ENCODE measurements at places on chromosomes 16 and 17. TPM values are rescaled to one million over a fixed set of nuclear protein-coding genes. Genes with fewer than 3 reads are reported as not detected.

C16orf46 gene
- 0.96 TPM for total RNA-seq

- H3K27ac ChIP-seq = peak overlapping the region; percentile 74
- peak overlapping the region; percentile 95 for H3K4me3 ChIP-seq
- no peaks in the 10 kb centered on the region for H3K36me3 ChIP-seq
- peaks cover 17% of the 10 kb centered on the region for H3K4me1 ChIP-seq
- DNase-seq = no peak
- no peaks in the 10 kb centered on the region for H3K27me3 ChIP-seq
These were observed 959 bp downstream of the SSH2 start for GRCh38 chr17:29929006-29929532.

CD300H gene
- not detected for total RNA-seq

DNA sequence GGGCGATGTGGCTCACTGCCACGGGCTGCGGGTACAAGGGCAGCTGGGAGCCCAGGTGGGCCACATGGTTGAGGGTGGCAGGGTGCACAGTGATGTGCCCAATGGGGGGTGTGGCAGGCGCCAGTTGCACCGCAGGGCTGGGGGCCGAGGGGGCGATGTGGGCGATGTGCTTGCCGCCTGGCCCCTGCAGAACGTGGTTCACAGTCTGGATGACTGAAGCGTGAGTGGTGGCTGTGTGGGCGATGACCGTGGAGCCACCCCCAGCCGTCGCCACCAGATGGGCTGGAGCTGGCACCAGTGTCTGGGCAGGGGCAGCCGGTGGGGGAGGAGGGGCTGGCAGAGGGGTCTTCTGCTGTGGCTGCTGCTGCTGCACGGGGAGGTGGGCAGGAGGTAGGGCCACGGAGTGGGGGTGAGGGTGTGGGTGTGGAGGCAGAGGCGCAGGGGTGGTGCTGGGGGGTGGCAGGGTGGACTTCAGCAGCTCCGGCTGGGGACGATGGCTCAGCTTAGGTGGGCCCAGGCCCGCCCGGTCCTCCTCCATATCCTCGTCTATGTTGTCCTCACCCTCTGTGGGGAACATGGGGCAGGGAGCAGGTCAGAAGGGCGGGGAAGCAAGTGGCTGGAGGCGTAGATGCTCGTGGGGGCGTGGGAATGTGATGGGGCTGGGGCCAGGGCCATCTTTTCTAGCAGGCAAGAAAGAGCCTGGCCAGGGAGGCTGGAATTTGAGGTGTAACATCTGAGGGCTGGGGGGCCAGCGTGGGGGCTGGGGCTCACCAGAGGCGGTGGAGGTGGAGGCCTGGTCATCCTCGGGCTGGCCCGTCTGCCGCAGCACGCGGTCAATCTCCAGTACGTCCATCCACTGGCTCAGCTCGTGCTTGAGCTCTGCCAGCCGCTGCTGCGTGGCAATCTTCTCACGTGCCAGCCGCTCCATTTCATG, 13.5 kb downstream of the MNT start:
- H3K4me1 ChIP-seq = peaks cover 42% of the 10 kb centered on the region
- H3K4me3 ChIP-seq = no peak overlapping the region
- H3K27ac ChIP-seq = no peak overlapping the region
- DNase-seq = no peak
- H3K36me3 ChIP-seq = peaks cover 9% of the 10 kb centered on the region
- H3K27me3 ChIP-seq = no peaks in the 10 kb centered on the region

IRX5 gene
- total RNA-seq = not detected

GINS2 gene
- total RNA-seq = 1.1 TPM

- peak overlapping the region; percentile 49 for H3K4me3 ChIP-seq
- H3K27ac ChIP-seq = peak overlapping the region; percentile 73
- H3K4me1 ChIP-seq = peaks cover 2% of the 10 kb centered on the region
- no peaks in the 10 kb centered on the region for H3K27me3 ChIP-seq
These were observed 12.4 kb upstream of the GUCY2D start for GRCh38 chr17:7989781-7990655.

GRCh38 chr17:47969930-47970724, 786 bp upstream of the CDK5RAP3 start:
- no peaks in the 10 kb centered on the region for H3K27me3 ChIP-seq
- H3K36me3 ChIP-seq = peaks cover 15% of the 10 kb centered on the region
- DNase-seq = no peak
- peak overlapping the region; percentile 16 for H3K27ac ChIP-seq

- peaks cover 48% of the 10 kb centered on the region for H3K4me1 ChIP-seq
- H3K4me3 ChIP-seq = no peak overlapping the region
- no peaks in the 10 kb centered on the region for H3K27me3 ChIP-seq
- no peaks in the 10 kb centered on the region for H3K36me3 ChIP-seq
- peak overlapping the region; percentile 64 for H3K27ac ChIP-seq
- DNase-seq = no peak
These were observed 17.3 kb downstream of the SLC35G3 start for GRCh38 chr17:35176897-35177296.

TERB1 gene
- 0.10 TPM for total RNA-seq

QPRT gene
- total RNA-seq = 2.1 TPM

CDRT15L2 gene
- not detected for total RNA-seq

MYL11 gene
- total RNA-seq = 1.3 TPM

FOXF1 gene
- total RNA-seq = not detected

DNA sequence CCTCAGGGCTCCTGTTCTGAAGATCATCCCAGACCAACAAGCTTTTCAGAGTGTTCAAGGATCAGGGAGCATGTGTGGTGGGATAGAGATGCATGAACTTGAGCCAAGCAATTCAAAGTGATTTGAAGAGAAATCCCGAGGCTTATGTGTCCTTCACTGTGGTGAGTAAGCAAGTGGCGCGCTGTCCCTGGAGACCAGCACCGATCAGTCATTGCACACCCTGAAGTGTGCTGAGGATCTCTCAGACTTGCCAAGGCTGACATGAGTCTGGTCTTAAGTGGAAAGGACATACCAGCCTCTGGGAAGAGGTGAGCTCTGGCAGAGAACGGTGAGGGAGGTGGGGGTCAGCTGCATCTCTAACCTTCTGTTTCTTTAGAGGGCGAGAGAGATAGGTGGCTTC, 43.8 kb upstream of the CDH13 start:
- no peak for DNase-seq
- no peak overlapping the region for H3K27ac ChIP-seq
- H3K4me1 ChIP-seq = no peaks in the 10 kb centered on the region
- H3K27me3 ChIP-seq = peaks cover 4% of the 10 kb centered on the region

DNA sequence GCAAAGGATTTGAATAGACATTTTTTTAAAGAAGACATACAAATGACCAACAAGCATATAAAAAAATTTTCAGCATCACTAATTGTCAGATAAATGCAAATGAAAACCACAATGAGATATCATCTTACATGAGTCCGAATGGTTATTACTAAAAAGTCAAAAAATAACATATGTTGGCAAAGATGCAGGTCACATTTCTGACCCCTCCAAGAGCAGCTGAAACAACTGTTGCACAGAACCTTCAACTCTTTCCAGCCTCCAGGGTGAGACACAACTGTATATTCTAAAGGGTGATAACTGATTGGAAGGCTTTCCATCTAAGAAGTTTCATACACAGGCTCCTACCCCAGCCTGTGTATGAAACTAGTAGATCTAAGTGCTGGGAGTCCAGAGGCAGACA, 51.9 kb downstream of the SLFN5 start:
- DNase-seq = no peak
- no peak overlapping the region for H3K27ac ChIP-seq
- H3K27me3 ChIP-seq = no peaks in the 10 kb centered on the region

DNA sequence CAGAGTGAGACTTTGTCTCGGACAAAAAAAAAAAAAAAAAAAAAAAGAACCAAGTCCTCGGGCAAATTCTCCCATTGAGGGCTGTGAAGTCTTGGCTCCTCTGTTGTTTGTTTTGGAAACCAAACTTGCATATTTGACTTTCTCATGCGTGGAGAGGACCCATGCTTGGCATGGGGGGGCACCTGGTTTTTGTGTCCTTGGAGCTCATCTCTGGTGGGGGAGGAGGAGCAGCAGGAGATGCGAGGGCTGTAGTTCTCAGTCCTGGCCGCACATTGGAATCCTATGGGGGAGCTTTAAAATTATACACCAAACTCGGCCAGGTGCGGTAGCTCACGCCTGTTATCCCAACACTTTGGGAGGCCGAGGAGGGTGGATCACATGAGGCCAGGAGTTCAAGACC, 74.5 kb downstream of the ABCC6 start:
- H3K27ac ChIP-seq = no peak overlapping the region
- H3K4me3 ChIP-seq = no peak overlapping the region
- H3K27me3 ChIP-seq = no peaks in the 10 kb centered on the region
- H3K36me3 ChIP-seq = no peaks in the 10 kb centered on the region

- H3K27me3 ChIP-seq = no peaks in the 10 kb centered on the region
- no peak overlapping the region for H3K27ac ChIP-seq
- H3K4me1 ChIP-seq = no peaks in the 10 kb centered on the region
- no peak overlapping the region for H3K4me3 ChIP-seq
- H3K36me3 ChIP-seq = no peaks in the 10 kb centered on the region
- no peak for DNase-seq
These were observed 11.6 kb downstream of the DPEP1 start for GRCh38 chr16:89624777-89625761.

C17orf50 gene
- not detected for total RNA-seq

DNA sequence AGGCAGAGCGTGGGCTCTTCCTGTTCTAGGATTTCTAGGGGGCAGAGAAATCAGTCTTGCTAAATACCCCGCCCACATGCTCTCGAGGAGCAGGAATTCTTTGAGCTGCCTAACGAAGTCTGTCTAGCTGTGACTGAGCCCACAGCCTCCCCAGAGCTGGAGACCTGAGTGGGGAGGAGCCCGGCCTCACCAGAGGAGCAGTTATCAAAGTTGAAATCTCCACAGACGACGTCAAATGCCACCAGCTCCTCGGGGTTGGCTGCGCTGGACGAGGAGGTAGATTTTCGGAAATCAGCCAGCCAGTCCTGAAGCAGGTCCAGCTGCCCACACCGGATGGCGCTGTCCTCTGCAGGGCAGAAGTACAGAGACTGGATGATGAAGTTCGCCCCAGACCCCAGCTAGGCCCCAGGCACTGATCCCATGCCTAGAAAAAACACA, 53.8 kb downstream of the PRMT7 start:
- no peak overlapping the region for H3K4me3 ChIP-seq
- no peaks in the 10 kb centered on the region for H3K27me3 ChIP-seq
- H3K4me1 ChIP-seq = peaks cover 10% of the 10 kb centered on the region
- DNase-seq = no peak
- no peak overlapping the region for H3K27ac ChIP-seq
- H3K36me3 ChIP-seq = peaks cover 2% of the 10 kb centered on the region

EPX gene
- not detected for total RNA-seq

DNA sequence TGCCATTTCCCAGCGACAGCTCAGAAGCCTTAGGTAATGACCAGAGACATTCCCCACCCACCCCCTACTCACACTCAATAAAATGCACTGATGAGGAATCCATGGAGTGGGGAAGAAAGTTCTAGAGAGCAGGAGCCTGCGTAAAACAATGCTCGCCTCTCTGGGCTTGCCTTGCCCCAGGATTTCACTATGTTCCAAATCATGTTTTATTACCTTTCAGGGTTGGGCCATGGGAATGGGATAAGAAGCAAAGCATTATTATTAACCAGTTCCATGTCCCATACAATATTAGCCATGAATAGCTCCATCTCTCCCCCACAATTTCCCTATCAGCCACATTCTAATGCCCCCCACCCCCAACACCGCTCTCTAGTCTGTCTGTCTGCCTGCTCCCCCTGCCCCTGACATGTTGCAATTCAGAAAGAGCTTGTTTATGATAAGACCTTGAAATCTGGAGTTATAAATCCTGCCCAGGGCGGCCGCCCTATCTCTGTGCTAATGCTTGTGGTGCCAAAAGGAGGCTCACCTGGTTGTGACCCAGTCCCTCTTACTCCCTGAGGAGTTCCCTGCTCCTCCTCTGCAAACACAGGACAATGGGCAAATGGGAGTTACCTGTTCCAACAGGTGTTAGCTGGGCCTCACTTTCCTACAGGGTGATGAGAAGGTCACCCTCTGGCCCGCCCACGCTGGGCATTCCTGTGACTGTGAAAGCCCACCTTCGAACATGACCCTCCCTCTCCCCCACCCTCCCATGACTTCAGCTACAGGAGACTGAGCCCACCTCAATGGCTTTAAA, 28.0 kb upstream of the DDX52 start:
- H3K27me3 ChIP-seq = peaks cover 9% of the 10 kb centered on the region
- DNase-seq = no peak
- H3K4me3 ChIP-seq = no peak overlapping the region
- no peaks in the 10 kb centered on the region for H3K4me1 ChIP-seq
- no peak overlapping the region for H3K27ac ChIP-seq
- H3K36me3 ChIP-seq = no peaks in the 10 kb centered on the region

TBC1D3C gene
- 6.2 TPM for total RNA-seq

PRDM7 gene
- total RNA-seq = not detected

- H3K27ac ChIP-seq = no peak overlapping the region
- H3K27me3 ChIP-seq = no peaks in the 10 kb centered on the region
- H3K36me3 ChIP-seq = peaks cover 5% of the 10 kb centered on the region
- H3K4me1 ChIP-seq = no peaks in the 10 kb centered on the region
- DNase-seq = peak; percentile 75
These were observed 14.5 kb upstream of the VWA3A start for GRCh38 chr16:22077700-22078313.

CPNE7 gene
- total RNA-seq = 7.8 TPM

DNA sequence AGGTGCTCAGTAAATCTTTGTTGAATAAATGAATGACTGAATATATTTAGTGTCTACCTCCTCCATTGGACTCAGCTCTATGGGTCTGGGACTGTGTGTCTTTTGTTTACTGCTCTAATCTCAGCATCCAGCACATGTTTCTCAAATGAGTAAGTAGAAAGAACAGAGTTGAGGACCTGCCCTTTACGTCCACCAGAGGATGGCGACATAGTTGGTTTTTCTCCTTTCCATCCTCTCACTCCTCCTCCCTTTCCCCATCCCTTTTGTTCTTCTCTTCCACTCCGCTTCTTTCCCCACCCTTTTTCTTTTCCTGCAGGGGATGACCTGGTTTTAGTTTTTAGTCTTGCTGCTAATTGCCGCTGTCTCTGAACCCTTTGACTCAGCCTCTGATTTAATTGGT, 12.1 kb upstream of the CHP2 start:
- no peak overlapping the region for H3K27ac ChIP-seq
- peaks cover 6% of the 10 kb centered on the region for H3K27me3 ChIP-seq
- no peaks in the 10 kb centered on the region for H3K36me3 ChIP-seq
- no peak overlapping the region for H3K4me3 ChIP-seq
- no peaks in the 10 kb centered on the region for H3K4me1 ChIP-seq
- DNase-seq = no peak

- no peaks in the 10 kb centered on the region for H3K36me3 ChIP-seq
- no peaks in the 10 kb centered on the region for H3K4me1 ChIP-seq
- no peak overlapping the region for H3K4me3 ChIP-seq
- H3K27ac ChIP-seq = no peak overlapping the region
These were observed 480.0 kb downstream of the TOX3 start for GRCh38 chr16:52066962-52067361.

GRCh38 chr16:88536971-88537751, 33.0 kb upstream of the ZC3H18 start:
- no peak overlapping the region for H3K27ac ChIP-seq
- no peak overlapping the region for H3K4me3 ChIP-seq
- no peaks in the 10 kb centered on the region for H3K27me3 ChIP-seq

NECAB2 gene
- total RNA-seq = not detected

Measured in T-cell (primary cell).